ENCODE measurements at places on chromosomes 11 and 22.

DNA sequence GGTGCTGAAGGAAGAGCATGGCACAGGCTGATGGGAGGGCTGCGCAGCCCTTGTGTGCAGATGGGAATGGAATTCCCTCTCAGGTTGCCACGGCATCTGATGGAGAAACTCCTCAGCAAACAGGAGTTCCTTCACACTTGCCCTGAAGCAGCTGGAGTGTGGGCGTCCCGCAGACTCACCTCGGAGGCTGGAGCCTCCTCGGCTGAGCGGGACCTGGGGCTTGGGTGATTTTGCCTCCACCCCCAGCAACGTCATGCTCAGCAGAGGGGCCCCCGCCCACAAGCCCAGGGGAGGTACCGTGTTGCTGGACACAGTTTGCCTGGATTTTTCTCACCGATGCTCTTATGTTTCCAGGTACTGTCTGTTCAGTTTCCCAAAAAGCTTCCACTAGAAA, 63.4 kb downstream of the MYO7A start:
- no peak for DNase-seq

- DNase-seq = no peak
These were observed 1.1 kb downstream of the OVOL1 start for GRCh38 chr11:65787649-65788622.

DNA sequence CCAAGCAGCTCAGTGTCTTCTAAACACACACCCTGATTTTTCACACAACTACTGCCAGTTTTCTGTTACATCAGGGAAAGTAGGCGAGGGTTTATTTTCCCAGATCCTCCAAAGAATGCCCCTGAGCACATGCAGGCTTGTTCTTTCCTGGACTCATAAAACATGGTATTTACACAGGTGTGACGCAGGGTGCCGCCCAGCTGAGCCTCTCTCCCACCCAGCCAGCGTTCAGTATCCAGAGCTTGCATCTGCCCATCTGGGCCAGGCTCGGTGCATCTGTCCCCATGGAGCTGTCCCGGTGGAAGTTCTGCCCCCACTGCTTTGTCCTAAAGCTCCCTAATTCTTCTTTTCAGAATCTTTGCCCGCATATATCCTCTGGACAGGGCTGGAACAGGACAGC, 44.8 kb upstream of the ISX start:
- DNase-seq = no peak

DNA sequence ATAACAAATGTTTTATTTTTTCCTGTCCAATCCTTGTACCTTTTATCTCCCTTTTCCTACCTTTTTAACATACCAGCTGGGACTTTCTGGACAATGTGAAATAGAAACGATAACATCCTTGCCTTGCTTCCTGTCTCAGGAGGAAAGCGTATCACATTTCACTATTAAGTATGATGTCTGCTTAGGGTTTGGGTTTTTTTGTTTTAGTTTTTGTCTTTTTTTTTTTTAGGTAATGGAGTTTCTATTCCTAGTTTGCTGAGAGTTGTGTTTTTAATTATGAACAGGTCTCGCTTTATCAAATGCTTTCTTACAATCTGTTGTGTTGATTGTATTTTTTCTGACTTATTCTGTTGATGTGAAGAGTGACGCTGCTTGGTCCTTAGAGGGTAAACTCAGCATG, 64.2 kb upstream of the KCNQ1OT1 start:
- no peak for DNase-seq
